ENCODE measurements at places on chromosomes 7 and 10. TPM values are rescaled to one million over a fixed set of nuclear protein-coding genes. Genes with fewer than 3 reads are reported as not detected.

DNA sequence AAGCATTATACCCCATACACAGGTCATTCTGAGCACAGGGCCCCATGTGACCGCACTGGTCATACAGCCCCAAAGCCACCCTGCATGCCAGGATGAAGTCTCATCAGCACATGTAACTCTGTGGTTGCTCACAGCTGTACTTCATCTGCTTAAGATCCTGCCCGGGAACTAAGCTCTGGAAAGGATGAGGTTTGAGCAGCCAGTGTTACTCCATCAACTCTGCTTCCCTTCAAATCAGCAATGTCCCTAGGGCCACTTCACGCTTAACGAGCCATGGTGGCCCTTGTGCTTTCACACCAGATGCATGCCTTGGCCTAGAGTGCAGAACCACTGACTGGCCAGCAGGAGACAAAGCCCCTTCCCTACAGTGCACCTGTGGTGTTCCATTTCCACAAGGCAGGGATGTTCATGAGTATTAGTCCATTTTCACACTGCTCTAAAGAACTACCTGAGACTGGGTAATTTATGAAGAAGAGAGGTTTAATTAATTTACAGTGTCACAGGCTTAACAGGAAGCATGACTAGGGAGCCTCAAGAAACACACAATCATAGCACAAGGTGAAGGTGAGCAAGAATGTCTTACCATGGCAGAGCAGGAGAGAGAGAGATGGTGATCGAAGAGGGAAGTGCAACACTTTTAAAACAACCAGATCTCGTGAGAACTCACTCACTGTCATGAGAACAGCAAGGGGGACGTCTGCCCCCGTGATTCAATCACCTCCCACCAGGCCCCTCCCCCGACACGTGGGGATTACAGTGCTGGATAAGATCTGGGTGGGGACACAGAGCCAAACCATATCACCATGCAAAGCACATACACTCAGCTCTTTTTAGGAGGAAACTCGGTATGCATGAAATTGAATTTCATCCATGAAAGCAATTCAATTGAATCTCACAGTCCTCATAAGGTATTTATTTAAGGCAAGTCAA, 149.0 kb upstream of the CDCA7L start:
- DNase-seq: no peak

GRCh38 chr7:98956469-98956868, 78.1 kb downstream of the TRRAP start:
- DNase-seq: no peak

DNA sequence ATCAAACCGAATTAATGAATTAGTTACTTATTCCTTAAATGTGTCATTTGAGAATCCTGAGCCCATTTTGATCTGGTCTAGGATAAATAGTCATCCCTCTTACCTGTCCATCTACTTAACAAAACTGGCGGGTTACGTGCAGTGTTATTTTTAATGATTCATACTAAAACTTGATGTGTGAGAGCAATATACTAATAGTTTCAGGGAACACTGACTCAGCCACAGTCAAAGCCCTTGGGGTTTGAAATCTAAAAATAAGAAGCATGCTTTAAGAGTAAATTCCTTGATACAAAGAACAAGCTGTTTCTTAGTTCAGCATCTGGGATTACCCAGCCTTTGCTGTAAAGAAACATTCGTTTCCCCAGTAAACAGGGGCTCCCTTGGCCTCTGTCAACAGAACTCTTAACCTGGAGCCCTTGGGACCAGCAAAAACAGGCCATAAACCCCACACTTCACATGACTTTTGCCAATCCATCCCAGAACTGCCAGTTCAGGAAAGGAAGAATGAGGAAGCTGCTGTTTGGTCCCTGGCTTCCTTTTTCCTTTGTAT, 370.6 kb upstream of the IGFBP3 start:
- DNase-seq: no peak

GRCh38 chr10:115801457-115801856, 471.5 kb downstream of the GFRA1 start:
- DNase-seq: no peak

DNA sequence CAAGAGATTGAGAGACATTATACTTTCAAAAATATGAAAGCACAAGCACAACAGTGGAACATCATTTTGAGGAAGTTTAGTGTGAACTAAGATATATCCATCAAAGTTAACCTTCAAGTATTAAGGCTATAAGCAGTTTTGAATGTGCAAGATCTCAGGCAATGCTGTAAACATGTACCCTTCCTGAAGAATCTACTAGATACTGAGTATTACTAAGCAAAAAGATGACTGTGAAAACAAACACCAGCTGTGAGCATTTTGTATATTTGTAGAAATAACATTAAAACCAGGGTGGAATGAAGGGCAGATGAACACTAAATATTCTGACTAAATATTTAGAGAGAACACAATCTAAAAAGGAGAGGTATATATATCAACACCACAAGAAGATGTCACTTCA, 41.3 kb upstream of the ADRA2A start:
- DNase-seq: no peak

DNA sequence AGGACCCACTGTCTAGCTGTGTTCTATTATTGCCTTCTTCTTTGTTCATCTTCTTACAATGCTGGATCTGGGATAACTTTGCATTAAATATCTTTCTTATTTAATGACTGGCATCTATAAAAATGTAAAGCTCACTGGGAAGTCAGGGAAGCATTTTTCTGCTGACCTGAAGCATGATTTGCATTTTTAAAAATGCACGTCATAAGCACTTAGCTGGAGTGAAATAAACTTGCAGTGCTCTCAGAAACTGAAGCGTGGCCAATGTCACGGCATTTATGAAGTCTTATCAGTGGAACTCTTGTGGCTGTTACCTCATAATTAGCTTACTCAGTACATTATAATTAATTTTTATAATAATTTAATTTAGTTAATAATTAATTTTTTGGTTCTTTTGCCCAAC, 59.1 kb downstream of the FRMD4A start:
- DNase-seq: no peak

- DNase-seq: no peak
Observed at GRCh38 chr7:155324918-155325235, 27.2 kb downstream of the INSIG1 start.

GRCh38 chr10:96395931-96396877, 37.4 kb upstream of the OPALIN start:
- DNase-seq: no peak

- no peak for DNase-seq
Observed at GRCh38 chr7:83447681-83448080, 201.3 kb downstream of the SEMA3E start.

GRCh38 chr10:22605168-22605567, 109.2 kb downstream of the PIP4K2A start:
- DNase-seq: no peak

GRCh38 chr7:158252081-158252836, 335.4 kb downstream of the PTPRN2 start:
- no peak for DNase-seq

- no peak for DNase-seq
Observed at GRCh38 chr10:121774404-121774803, 153.4 kb downstream of the ATE1 start.

DNA sequence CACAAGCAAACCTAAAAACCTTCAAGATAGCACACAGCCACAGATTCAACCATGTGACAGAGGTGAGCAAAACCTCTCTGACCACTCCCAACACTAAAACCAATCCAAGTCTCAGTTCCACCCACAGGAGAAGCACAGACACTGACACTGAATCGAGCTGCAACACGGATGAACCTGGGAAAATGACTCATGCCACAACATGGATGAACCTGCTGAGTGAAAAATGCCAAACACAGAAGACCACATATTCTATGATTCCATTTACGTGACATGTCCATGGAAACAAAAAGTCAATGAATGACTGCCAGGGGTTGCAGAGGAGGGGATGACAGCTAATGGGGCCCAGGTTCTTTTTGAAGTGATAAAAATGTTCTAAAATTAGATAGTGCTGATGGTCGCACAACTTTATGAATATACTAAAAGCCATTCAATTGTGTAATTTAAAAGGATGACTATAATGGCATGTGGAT, 22.0 kb downstream of the CYTH3 start:
- no peak for DNase-seq

AEBP1 gene
- 40.8 TPM for total RNA-seq

PRRT4 gene
- total RNA-seq: not detected

PLCE1 gene
- total RNA-seq: 0.19 TPM

SPDYE5 gene
- total RNA-seq: not detected

RPEL1 gene
- not detected for total RNA-seq

GIMAP1 gene
- total RNA-seq: 12.1 TPM
